ENCODE measurements at places on chromosomes 3 and 15. TPM values are rescaled to one million over a fixed set of nuclear protein-coding genes. Genes with fewer than 3 reads are reported as not detected.

Gene THRB
- 1.3 TPM for total RNA-seq

DNA sequence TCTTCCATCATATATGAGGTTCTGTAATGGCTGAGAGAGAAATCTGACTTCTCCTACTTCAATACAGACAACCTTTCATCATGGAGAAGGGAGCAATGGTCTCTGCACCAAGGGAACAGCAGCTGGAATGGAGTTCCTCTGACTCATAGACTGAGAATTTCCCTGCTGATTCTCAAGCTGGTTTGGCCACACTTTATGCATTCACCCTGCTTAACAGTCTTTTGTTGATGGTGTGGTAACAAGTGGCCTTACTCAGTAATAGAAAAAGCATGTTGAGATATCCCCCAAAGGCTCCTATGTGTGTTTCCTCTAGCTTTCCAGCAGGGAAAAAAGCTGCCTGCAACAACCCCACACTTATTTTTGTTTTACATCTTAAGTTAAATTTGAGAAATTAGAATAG, 138.1 kb downstream of the GREM1 start:
- DNase-seq = peak; percentile 97

Gene COX5A
- total RNA-seq = 144 TPM

DNA sequence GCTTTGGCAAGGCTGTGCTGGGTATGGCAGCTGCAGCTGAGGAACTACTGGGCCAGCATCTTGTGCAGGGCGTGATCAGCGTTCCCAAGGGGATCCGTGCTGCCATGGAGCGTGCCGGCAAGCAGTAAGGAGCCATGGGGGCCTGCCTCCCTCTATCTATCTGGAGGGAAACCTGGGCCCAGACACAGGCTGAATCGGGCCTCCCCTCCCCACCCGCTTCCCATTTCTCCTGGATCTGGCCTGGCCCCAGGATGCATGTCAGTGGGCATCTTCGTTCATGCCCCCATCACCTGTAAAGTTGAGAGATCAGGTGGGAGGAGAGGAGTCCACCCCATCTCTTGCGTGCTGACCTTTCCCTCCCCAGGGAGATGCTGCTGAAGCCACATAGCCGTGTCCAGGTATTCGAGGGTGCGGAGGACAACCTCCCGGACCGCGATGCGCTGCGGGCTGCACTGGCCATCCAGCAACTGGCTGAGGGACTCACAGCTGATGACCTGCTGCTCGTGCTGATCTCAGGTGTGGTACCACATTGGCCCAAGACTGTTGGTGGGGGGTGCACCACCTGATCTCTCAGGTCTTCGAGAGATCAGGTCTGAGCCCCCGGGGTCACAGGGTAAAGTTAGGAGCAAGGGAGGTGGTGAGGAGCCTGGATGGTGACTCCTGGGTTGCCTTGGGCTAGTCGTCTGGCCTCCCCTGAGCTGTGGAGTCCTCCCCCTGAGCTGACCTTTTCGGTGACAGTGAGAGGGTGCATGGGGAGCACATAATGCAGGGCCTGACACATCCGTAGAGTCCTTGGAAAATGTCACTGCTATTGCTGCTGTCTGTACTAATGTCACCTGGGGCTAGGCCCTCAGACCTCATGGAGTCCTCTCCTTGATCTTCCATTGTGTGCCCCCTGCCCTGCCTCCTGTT, 3.2 kb downstream of the GLYCTK start:
- DNase-seq = no peak

DNA sequence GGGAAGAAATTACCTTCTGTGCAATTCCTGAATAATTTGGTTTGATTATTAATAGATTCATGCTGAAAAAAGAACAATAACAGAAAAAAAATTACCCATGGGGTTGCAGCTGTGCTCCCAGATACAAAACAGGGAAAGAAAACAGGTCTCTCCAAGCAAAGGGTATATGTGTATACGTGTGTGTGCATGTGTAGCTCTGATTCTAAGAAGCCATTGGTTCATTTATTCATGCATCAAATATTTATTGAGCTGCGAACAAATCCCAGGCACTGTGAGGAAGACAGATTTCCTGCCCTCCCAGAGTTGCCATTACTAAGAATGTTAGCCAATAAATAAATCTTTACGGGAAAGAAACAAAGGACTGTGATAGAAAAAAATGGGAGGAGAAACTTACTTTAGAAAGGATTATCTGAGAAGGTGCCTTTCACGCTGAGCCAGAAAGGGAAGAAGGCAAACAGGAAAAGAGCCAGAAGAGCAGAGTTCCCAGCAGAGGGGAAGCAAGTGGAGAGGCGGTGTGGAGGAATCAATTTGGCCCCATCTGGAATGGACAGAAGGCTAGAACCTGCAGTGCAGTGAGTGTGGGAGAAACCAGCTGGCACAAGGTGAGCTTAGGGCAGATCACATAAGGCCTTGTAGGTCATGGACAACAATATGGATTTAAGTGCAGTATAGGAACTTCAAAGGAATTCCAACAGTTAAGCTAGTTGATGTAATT, 20.7 kb downstream of the CHL1 start:
- no peak for DNase-seq

Gene MSL2
- total RNA-seq = 19.2 TPM

GRCh38 chr3:33975463-33975862, 177.0 kb downstream of the PDCD6IP start:
- no peak for DNase-seq

DNA sequence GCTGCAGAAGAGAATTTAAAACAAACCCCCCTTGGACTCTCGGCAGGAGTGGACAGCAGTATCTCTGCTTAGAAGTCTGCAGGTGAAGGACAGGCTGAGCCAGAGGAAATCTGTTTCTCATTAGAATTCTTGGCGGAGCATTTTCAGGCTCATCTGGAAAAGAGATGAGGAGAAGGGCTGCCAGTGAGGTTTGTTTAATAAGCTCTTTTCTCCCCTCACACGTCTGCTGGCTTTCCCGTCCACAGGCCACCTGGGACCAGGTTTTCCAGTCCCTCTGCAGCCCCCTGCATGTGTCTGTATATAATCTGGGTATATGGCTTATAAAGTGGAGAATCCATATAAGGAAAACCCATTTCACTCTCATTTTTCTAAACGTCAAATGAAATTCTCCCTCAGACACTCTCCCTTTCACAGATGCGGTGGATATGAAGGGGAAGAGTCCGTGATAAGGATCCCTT, 155.4 kb upstream of the TPM1 start:
- DNase-seq = peak; percentile 48

DNA sequence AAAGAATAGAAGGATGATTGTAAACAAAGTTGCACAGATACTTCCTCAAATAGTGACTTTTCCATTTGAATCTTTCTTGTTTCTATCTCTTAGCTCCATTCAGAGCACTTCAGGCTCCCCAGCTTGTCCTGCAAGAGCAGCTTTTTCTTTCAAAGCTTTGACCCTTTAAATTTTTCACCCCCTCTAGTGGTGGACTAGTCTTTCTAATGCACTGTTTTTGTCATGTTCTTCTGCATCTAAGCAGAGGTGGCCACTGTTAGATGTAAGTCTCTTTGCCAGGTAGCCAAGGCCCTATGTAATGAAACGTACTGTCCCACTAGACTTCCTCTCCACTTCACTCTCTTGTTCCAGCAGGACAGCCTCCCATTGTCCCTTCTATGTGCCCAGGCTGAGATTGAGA, 74.0 kb upstream of the MANF start:
- peak; percentile 24 for DNase-seq

DNA sequence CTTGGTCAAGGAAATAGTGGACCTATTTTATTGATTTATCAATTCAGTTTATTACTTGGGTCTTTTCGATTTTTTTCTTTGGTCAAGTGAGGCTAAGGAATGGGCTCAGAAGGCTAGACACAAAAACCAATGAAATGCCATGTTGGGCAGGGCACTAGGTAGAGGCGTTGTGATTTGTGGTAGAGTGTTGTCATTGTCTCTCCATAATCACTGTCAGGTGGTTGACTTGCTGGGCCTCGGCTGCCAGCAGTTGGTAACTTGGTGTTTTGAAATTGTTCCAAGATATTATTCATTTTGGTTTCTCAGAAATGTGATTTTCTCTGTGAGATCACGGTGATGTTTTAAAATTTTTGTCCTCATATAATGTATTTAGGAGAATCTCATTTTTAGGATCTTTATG, 173.6 kb downstream of the KLHL25 start:
- DNase-seq = no peak

Gene ITIH1
- total RNA-seq = not detected

DNA sequence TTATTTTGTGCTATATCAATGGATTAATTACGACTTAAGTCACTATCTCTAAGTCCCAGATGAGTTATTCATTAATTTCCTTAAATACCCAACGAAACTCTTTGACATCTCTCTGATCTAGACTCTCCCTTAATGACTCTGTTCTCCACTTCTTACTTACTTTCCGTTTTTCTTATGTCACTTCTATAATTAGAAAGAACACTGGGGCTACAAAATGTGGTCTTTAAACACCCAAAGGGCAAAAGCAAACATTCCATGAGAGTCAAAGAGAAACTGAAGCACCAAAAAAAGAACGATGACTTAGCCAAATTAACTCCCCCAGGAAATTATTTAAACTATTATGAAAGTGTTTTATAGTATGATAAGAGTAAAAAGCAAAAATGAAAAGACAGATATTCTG, 166.4 kb upstream of the UBE2E2 start:
- DNase-seq = no peak

Gene MYNN
- 22.0 TPM for total RNA-seq

Gene NANOGP8
- total RNA-seq = not detected

Gene RETNLB
- not detected for total RNA-seq

GRCh38 chr3:151504606-151505005, 43.7 kb upstream of the IGSF10 start:
- no peak for DNase-seq

DNA sequence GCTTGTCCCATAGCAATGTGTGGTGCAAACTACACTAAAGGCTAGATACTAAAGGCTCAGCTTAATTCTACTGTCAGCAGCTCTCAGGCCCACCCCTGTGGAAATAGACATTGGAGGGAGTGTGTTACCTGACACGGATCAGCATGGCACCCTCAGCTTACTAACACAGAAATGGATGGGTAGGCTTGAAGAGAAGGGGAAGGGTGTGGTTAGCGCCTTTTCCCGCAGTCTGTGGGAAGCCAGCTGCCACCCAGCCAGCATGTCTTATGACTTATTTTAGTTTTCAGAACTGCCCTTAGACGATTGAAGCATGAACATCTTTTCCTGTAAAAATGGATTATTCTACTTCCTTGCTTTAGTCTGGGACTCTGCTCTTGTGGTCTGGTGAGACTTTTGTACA, 25.8 kb upstream of the ADPGK start:
- DNase-seq = no peak

GRCh38 chr3:126737527-126737926, 33.5 kb downstream of the CHCHD6 start:
- no peak for DNase-seq

GRCh38 chr3:136862617-136863322, 762 bp downstream of the NCK1 start:
- DNase-seq = peak; percentile 81

DNA sequence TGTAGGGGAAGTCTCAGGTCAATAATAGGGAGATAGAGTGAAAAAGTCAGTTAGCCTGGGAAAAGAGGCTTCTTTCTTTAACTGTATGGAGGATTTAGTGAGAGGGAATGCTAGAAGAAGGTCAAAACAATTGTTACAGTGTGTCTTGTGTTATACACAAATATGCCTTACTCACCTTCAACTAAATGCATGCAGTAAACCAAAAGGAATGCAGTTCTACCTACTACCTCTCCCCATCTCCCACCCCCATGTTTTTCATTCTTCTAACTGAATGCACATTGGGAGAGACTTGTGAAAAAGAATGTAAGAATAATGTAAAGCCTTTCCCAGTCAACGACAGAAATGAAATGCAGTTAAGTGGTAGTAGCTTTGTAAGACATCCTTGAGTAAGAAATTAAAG, 33.8 kb downstream of the CCDC66 start:
- DNase-seq = no peak

GRCh38 chr15:42083916-42084315, 10.4 kb downstream of the PLA2G4D start:
- DNase-seq = no peak

GRCh38 chr3:159137949-159138348, 336.1 kb downstream of the MFSD1 start:
- DNase-seq = no peak

Gene SLC28A1
- not detected for total RNA-seq

- DNase-seq = no peak
Observed at GRCh38 chr3:64509206-64509605, 178.6 kb downstream of the ADAMTS9 start.

Gene CACNA2D3
- 0.91 TPM for total RNA-seq

DNA sequence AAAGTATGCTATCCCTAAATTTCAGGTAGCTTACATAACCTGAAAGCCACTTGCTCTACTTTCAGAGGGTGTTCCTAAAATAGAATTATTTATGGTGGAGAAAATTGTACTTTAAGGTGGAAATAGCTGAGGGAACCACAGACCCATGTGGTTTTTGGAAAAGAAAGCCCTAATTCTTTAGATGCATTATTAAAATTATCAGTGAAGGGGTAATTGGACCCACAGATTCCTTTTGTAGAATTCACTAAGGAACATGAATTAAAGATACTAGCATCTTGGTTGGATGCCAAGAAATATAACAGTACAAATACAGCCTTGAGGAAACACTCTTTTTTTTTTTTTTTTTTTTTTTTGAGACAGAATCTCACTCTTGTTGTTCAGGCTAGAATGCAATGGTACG, 37.8 kb downstream of the DPPA2 start:
- DNase-seq = peak; percentile 29

GRCh38 chr15:20106026-20106425, 435.6 kb downstream of the GOLGA6L6 start:
- DNase-seq = peak; percentile 0

DNA sequence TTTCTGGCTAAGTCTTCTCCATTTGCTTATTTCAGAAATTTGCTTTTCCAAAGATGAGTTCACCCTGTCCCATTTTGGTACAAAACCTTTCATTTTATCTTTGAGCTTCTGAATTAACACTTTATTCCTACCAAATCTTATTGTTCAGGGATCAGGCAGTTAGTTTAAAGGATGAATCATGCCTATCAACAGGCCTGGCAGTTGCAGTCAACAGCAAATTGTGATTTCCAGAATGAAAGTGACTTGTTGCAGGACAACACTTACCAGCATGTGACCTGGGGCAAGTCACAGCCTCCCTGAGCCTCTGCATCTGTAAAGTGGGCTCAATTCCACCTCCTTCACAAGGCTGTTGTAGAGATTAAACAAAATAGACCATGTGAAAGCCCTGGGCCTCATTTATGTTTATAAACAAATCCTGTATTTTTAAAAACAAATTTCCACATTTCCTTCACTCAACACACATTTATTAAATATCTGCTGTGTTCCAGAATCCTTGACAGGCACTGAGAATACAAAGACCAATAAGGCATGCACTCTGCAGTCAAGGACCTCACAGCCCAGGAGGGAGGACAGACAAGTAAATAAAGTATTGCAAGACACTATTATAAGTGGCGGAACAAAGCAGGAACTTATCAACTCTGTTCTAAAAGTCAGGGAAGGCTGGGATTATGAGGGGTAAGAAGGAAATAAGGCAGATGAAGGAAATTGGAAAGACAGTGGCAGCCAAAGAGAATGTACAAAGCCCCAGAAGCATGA, 359.1 kb upstream of the IL12A start:
- DNase-seq = peak; percentile 72
